ENCODE measurements at places on chromosomes 2 and 18.

GRCh38 chr2:209519906-209520305 is 96.1 kb downstream of the MAP2 start:
- no peak overlapping the region for H3K27ac ChIP-seq
- DNase-seq: no peak
- H3K4me1 ChIP-seq: peaks cover 5% of the 10 kb centered on the region

DNA sequence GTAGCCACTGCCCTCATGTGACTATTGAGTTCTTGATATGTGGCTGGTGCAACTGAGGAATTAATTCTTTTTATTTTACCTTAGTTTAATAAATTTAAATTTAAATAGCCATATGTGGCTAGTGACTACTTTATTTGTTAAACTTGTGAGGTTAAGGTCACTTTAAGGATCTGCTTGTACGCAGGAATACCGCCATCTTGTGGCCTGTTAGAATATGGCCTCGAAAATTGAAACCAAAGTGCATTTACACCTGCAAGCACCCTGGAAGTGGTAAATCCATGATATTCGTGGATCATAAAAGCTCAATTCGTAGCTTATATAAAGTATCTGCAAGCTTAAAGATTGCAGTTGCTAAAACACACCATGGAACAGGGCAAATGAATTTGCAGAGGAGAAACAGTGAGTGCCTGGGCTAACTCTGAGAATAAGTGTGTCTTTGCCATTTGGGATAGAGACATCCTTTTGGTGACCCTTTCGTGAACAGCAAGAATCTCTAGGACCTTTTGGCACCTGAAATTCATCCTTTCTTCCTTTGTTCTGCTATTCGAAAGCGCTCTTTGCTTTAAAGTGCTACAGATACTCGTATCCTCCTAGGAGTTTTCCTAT is 59.9 kb upstream of the REG3A start:
- H3K27ac ChIP-seq: no peak overlapping the region
- H3K36me3 ChIP-seq: no peaks in the 10 kb centered on the region
- peak; percentile 14 for DNase-seq
- H3K4me3 ChIP-seq: no peak overlapping the region
- peaks cover 2% of the 10 kb centered on the region for H3K27me3 ChIP-seq

DNA sequence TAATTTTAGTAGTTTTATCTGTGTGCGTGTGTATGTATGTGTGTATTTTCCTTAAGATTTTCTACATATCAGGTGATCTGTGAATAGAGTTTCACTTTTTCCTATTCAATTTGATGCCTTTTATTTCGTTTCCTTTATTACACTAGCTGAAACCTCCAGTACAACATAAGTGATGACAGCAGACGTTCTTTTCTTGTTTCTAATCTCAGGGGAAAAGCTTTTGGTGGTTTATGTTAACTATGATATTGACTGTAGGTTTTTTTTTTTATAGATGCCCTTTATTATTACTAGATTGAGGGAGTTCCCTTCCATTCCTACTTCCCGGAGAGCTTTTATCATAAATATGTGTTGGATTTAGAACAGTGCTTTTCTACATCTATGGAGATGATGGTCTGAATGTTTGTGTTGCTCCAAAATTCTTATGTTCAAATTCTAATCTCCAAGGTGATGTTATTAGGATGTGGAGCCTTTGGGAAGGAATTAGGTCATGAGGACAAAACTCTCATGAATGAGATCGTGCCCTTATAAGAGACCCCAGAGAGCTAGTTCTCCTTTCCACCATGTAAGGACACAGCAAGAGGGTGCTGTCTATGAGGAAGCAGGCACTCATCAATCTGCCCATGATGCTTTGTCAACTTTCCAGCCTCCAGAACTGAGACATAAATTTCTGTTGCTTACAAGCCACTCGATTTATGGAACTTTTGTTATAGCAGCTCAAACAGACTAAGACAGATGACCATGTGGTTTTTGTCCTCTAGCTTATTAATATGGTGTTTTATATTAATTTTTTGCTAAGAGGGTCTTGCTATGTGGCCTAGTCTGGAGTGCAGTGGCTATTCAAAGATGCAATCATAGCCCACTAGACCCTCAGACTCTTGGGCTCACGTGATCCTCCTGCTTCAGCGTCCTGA is 5.9 kb upstream of the RHBDD1 start:
- H3K27me3 ChIP-seq: no peaks in the 10 kb centered on the region
- H3K36me3 ChIP-seq: peaks cover 9% of the 10 kb centered on the region
- DNase-seq: no peak
- no peak overlapping the region for H3K4me3 ChIP-seq

DNA sequence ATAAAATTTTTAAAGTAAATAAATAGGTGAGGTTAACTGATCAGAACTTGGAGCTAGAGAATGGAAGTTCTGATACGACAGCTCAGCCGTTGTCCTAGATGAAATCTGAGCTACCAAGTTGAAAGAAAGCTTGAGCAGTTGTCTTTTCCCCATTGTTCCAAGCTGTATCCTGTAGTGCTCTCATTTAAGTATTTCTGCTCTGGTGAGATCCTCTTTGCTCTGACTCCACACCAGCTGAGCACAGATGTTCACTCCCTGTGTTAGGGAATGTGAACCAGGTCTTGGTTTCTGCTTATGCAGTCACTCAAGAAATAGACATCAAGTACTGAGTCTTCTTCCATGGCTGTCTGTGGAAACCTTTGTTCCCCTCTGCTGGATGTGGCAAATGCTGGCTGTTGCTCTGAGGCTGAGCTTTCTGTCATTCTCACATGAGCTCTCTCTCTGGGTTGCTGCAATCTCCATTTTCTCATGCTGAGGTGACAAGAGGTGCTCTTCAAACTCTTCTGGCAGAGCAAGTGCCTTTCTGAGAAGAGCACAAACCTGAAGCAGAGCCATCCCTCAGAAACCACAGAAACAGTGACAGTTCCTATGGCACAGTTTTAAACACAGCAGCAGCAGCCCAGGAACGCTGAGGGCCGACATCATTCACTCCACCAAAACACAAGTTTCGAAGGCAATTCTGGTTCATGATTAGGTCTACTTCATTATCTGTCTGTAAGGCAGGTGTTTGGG is 194.1 kb downstream of the SP3 start:
- no peak for DNase-seq

DNA sequence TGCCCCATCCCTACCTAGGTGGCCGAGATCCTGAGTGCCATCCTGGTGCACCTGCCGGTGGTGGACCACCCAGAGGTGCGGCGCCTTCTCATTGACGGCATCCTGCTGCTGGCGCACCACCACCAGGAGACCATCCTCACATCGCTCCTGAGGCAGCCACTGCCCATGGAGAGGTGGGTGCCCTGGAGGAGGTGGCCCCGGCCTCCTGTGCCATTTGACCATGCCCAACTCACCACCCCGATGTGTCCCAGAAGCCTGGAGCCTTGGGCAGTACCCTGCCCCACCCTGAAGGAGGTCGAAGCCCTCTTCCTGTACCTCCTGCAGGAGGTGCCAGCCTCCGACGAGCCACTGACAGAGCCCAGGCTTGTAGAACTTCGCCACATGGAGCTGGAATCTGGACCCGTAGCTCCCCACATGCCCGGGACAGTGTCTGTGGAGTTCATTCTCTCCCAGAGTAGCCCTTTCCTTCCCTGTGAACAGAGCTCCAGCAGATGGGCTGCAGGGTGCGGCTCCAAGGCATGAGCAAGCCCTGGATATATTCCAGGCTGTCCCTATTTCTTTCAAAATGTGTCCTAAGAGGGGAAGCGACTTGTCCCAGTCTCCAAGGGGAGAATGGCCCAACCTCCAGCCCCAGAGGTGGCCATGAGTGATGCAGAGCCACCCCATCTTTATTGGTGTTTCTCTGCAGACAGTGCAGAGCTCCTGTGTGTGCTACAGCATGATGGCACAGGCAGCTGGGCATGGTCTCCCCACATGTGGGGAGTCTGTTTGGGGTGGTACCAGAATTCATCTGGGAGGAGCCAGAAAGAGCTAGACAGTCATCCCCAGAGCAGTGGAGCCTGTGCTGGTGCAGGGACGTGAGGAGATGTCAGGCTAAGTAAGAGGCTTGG is 34.2 kb downstream of the HJURP start:
- no peak for DNase-seq
- no peaks in the 10 kb centered on the region for H3K4me1 ChIP-seq
- no peaks in the 10 kb centered on the region for H3K36me3 ChIP-seq
- no peak overlapping the region for H3K4me3 ChIP-seq
- H3K27me3 ChIP-seq: peaks cover 11% of the 10 kb centered on the region
- H3K27ac ChIP-seq: no peak overlapping the region

GRCh38 chr2:120312860-120313694 is 32.9 kb upstream of the INHBB start:
- H3K4me1 ChIP-seq: peaks cover 9% of the 10 kb centered on the region
- no peaks in the 10 kb centered on the region for H3K36me3 ChIP-seq
- H3K27me3 ChIP-seq: peaks cover 4% of the 10 kb centered on the region
- peak overlapping the region; percentile 58 for H3K27ac ChIP-seq

- no peak for DNase-seq
- H3K27ac ChIP-seq: no peak overlapping the region
- peaks cover 24% of the 10 kb centered on the region for H3K4me1 ChIP-seq
- H3K36me3 ChIP-seq: no peaks in the 10 kb centered on the region
These were observed 85.3 kb upstream of the RANBP2 start for GRCh38 chr2:108634011-108634410.

GRCh38 chr2:226693521-226693920 is 106.1 kb downstream of the IRS1 start:
- no peak for DNase-seq
- H3K4me3 ChIP-seq: no peak overlapping the region
- no peaks in the 10 kb centered on the region for H3K36me3 ChIP-seq
- peaks cover 5% of the 10 kb centered on the region for H3K4me1 ChIP-seq

DNA sequence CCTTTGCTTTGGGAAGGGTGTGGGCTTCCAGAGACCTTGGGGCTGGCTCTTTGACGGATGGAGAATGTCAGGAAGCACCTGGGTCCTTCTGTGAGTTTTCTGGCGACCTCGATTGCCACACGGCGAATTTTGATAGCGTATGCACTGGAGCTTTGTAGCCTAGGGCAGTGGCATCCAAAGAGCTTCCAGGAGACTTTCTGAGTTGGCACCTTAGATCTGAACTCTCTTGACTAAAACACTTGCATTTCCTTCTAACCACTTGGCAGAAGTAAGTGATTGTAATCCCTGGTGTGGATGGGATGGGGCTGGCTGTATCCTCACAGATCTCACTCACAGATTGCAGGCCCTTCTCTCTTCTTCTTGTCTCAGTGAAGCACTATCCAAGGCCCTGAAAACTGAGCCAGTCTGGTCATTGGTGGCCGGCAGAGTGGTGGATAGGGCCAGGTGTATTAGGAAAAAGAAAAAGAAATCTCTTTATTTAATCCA is 7.8 kb downstream of the RNF144A start:
- H3K36me3 ChIP-seq: peaks cover 3% of the 10 kb centered on the region
- no peak overlapping the region for H3K27ac ChIP-seq
- peaks cover 2% of the 10 kb centered on the region for H3K27me3 ChIP-seq
- H3K4me3 ChIP-seq: no peak overlapping the region
- peaks cover 3% of the 10 kb centered on the region for H3K4me1 ChIP-seq

DNA sequence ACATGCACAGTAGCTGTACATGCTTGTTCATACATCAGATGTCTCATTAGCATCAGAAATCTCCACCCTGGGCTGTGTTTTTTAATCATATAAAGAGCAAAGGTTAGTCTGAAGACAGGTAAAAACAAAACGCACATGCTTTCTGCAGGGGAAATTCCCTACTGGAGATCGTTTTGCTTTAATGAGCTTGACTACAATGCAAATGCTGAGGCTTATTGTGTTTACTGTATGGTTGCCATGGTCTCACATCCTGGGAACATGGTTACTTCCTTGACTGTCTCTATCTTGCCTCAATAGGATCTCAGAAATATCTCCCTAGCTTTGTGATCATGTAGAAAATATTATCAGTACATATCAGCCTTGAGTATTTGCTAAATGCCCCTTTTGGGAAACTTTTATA is 336.5 kb upstream of the TFPI start:
- H3K4me3 ChIP-seq: no peak overlapping the region
- no peak overlapping the region for H3K27ac ChIP-seq
- H3K4me1 ChIP-seq: no peaks in the 10 kb centered on the region
- H3K27me3 ChIP-seq: no peaks in the 10 kb centered on the region
- no peaks in the 10 kb centered on the region for H3K36me3 ChIP-seq

GRCh38 chr18:69308619-69309018 is 92.1 kb upstream of the DOK6 start:
- no peak for DNase-seq
- H3K27me3 ChIP-seq: no peaks in the 10 kb centered on the region
- no peaks in the 10 kb centered on the region for H3K4me1 ChIP-seq
- H3K4me3 ChIP-seq: no peak overlapping the region

DNA sequence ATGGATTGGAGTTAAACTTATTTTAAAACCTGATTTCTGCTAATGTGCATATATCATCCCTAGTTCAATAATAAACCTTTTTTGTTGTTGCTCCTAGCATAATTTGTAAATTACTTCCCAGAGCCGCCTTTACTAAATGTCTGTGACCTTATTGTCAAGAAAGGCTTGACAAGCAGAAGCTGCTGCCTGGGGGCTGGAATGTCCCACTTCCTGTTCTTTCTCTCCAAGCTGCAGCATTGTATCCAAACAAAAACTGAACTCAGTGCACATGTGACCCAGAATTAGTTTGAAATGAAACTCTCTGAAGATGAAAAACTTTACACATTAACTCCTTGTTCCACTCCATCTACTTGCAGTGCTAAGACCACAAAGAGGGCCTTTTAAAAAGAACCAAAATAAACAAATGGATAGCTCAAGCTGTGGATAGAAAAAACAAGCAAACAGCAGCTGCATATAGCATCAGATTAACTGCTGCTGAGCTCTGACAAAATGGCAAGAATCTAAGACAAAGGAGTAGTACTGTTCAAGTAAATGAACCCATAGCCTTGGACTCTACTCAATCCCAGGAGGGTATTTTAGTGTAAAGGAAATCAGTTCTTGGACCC is 99.8 kb upstream of the NEUROD1 start:
- no peaks in the 10 kb centered on the region for H3K36me3 ChIP-seq
- no peak overlapping the region for H3K4me3 ChIP-seq
- H3K27me3 ChIP-seq: peaks cover 7% of the 10 kb centered on the region
- no peaks in the 10 kb centered on the region for H3K4me1 ChIP-seq
- H3K27ac ChIP-seq: no peak overlapping the region
- no peak for DNase-seq

DNA sequence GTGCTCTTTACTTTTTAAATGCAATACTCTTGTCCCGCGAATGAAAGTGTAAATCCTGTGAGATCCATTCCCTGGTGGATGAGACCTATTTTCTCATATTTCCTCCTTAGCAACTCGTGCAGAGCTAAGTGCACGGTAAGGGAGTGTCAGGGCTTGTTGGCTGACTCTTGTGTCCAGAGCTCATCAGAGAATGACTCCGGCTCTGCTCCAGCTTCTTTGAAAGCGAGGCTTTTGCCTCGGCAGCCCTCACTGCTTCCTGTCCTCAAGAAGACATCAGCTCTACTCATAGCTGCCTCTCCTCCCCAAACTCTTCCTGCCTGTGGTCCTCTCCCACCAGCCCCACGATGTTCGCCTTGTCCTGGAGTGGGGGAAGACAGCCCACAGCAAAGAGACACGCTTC is 70.7 kb downstream of the LIPG start:
- no peak for DNase-seq
- no peak overlapping the region for H3K4me3 ChIP-seq
- H3K27ac ChIP-seq: no peak overlapping the region
- H3K4me1 ChIP-seq: no peaks in the 10 kb centered on the region
- peaks cover 11% of the 10 kb centered on the region for H3K27me3 ChIP-seq
